ENCODE measurements at places on chromosomes 1 and 21. TPM values are rescaled to one million over a fixed set of nuclear protein-coding genes. Genes with fewer than 3 reads are reported as not detected.

DNA sequence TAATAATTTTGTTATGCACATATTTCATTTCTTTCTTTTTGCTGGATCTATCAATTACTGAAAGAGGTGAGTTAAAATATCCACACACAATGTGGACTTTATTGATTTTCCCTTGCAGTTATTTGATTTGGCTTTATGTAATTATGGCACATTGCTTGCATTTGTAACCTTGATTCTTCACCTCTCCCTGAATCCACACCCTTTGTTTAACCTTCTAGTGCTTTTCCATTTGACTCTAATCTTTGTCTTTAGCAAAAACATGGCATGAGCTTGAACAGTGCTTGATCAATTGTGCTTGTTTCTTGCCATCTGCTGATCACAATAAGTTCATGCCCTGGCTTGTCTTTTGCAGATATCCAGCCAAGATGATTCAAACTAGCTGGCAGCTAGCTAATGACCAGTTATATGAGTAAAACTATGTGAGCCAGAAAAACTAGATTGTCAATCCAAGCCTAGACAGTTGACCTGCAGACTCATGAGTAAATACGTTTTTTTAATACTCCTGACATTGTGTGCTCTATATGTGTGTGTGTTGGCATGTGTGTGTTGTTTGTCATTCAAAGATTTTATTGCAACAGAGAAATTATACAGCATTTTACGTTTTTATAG lies 899.2 kb downstream of the NCAM2 start:
- H3K4me3 ChIP-seq = no peak overlapping the region
- H3K27ac ChIP-seq = no peak overlapping the region
- no peaks in the 10 kb centered on the region for H3K36me3 ChIP-seq
- peak; percentile 14 for DNase-seq
- no peaks in the 10 kb centered on the region for H3K4me1 ChIP-seq

DNA sequence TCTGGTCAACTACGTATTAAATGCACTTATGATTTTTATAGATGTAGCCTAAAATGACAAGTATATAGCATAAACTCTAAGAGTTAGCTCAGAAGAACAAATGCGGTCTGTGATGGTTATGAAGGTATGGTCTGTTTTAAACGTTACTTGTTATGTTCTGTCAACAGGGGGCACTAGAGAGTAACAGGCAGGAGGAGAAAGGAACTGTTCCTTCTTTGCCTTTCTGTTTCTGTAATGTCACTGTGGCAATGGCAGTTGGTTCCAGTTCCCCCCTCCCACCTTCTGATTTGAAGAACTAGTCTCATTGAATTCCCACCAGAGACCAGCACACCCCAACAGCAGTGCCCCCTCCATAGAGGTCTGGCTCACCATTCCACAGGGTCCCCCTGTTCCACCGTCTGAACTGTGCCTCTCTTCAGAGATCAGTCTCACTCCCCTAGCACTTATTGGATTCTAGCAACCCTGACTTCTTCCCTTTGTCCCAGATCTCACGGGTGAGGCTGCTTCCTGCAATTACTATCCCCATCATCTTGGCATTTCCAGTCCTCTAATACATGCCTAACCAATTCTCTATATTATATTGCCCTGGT lies 14.0 kb downstream of the KRTAP24-1 start:
- peak; percentile 2 for DNase-seq
- no peak overlapping the region for H3K4me3 ChIP-seq

DNA sequence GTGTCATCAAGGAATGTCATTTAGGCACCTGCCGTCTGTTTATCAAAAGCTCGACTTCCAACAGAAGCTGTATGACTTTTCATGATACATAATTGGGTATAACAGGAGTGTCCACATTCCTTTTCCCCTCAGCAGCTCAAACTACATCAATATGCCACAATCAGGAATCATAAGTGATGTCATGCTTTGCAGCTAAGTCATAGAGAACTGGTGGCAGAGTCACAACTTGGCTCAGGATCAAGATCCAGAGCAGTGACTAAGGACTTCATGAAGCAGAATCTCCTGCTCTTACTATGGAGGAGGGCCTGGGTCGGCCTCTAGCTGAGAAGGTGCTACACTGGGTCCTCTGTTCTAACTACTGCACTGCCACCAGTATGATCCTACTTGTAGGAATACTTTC lies 36.5 kb upstream of the AGBL4 start:
- H3K36me3 ChIP-seq = no peaks in the 10 kb centered on the region
- no peaks in the 10 kb centered on the region for H3K4me1 ChIP-seq
- H3K27ac ChIP-seq = no peak overlapping the region
- H3K4me3 ChIP-seq = no peak overlapping the region
- H3K27me3 ChIP-seq = no peaks in the 10 kb centered on the region
- peak; percentile 3 for DNase-seq

DNA sequence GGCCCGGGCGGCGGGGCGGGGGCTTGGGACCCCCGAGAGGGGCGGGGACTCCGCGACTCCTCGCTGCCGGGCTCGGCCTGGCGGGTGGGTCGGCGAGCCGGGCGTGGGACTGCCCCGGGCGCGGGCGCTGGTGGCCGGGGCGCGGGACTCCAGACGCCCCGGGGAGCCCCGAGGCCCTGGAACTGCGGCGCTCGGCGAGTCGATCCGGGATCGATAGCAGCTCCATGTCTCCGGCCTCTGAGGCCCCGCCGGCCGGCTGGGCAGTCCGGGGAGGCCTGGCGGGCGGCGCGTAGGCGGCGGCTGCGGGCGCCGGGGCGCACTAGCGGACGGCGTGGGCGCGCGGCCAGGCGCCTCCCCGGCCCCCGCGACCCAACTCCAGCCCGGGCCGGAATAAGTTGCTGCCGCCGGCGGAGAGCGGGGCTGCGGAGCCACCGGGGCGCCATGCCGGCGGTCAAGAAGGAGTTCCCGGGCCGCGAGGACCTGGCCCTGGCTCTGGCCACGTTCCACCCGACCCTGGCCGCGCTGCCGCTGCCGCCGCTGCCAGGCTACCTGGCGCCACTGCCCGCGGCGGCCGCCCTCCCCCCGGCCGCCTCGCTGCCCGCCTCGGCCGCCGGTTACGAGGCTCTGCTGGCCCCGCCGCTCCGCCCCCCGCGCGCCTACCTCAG lies 400 bp downstream of the SAMD11 start:
- H3K4me3 ChIP-seq = peak overlapping the region; percentile 78
- peaks cover 10% of the 10 kb centered on the region for H3K4me1 ChIP-seq
- no peaks in the 10 kb centered on the region for H3K27me3 ChIP-seq
- H3K36me3 ChIP-seq = no peaks in the 10 kb centered on the region
- DNase-seq = peak; percentile 66
- H3K27ac ChIP-seq = peak overlapping the region; percentile 47

DNA sequence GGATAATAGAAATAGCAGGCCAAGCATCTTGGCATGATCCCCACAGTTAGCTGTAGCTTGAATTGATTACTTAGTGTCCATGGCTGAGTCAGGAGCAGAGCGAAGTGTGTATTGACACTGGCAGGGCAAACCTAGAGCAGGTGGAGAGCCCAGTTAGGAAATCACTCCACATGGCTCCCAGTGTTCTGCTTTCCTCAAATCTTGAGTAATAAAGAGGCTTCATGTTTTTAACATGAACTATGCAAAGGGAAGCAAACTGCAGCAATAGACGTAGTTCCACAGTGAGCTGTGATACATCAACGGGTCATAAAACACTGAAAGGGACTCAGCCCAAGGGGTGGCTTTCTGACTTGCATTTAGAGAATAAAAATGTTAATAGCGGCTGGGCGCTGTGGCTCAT lies 28.9 kb downstream of the RHEX start:
- peaks cover 10% of the 10 kb centered on the region for H3K27me3 ChIP-seq
- H3K4me1 ChIP-seq = no peaks in the 10 kb centered on the region
- DNase-seq = no peak
- no peaks in the 10 kb centered on the region for H3K36me3 ChIP-seq

GRCh38 chr1:100394285-100394684 lies 42.0 kb downstream of the CDC14A start:
- no peaks in the 10 kb centered on the region for H3K4me1 ChIP-seq
- no peaks in the 10 kb centered on the region for H3K27me3 ChIP-seq
- DNase-seq = no peak
- no peak overlapping the region for H3K4me3 ChIP-seq
- no peaks in the 10 kb centered on the region for H3K36me3 ChIP-seq

DNA sequence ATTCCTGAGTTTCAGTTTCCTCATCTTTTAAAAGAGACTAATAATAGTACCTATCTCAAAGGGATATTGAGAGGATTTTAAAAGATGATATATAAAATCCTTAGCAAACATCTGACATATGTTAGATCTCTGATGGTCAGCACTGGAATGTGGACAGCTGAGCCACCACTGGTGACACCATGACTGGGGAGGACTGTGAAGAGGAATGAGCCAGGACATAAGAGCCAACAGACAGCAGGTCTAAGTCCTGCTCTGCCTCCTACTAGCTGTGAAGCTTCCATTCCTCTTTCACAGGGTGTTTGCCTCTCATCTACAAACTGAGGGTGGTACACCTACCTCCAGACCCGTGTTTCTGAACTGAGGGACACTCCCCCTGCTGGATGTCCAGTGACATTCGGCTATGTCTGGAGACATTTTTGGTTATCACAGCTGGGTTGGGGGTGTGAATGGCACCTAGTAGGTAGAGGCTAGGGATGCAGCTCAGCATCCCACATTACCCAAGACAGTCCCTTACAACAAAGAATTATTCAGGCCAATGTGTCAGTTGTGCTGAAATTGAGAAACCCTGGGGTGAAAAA lies 109.1 kb upstream of the OLIG2 start:
- no peaks in the 10 kb centered on the region for H3K4me1 ChIP-seq
- H3K4me3 ChIP-seq = no peak overlapping the region
- H3K27me3 ChIP-seq = peaks cover 6% of the 10 kb centered on the region

DNA sequence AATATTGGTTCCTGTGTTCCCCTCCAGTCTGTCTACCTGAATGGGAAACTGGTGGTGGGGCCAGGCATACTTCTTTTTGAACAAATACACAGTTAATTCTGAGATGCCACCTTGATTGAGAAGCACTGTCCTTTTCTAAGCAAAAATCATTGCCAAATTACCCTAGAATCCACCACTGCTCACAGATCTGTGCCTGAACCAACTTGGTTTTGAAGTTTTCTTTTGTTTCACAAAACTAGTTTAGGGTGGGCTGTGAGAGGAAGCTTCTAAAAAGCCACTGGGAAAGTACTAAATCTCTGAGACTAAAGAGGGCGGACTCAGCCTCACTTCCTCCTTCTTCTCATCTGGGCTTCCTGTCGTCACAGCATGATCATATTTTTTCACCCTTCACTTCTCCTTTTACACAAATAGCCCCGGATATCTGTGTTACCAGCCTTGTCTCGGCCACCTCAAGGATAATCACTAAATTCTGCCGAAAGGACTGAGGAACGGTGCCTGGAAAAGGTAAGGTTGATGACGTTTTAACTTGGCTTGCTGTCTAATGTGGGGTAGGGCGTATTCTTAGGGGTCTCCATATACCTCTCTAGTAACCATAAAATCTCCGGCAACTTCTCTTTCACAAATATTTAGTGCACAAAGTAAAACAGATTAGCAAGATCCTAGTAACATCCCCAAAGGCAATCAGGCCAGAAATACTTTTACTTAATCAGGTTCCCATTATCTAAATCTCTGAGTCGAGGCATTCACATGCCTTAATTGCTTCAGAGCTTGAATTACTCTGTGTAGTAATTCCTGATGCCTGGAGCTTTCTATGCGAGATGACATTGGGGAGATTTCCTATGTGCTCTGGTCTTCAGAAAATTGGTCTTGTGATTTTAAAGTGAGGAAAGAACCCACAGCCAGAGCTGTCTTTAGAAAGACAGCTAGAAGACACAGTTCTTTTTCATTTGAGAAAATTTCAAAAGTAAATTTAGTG lies at the start of gene CD53:
TSS of gene CD53 (plus strand) at position 404 of the 976 bp plus-strand sequence. CDS start 18,261 bp downstream, outside the sequence.
- no peaks in the 10 kb centered on the region for H3K36me3 ChIP-seq
- H3K4me1 ChIP-seq = no peaks in the 10 kb centered on the region
- no peaks in the 10 kb centered on the region for H3K27me3 ChIP-seq
- no peak within 1 kb of the TSS for H3K27ac ChIP-seq

SPATA46 gene
- not detected for total RNA-seq

ECM1 gene
- 133 TPM for total RNA-seq

Data from GM23248 (cell line).